Myometrial cell (primary cell): ENCODE measurements at places on chromosomes 1 and 21. TPM values are rescaled to one million over a fixed set of nuclear protein-coding genes. Genes with fewer than 3 reads are reported as not detected.

Gene PWP2
- 16.7 and 21.3 TPM in 2 replicates for total RNA-seq

Gene OLFML3
- 153 and 175 TPM in 2 replicates for total RNA-seq

Gene TPTE
- not detected in 2 replicates for total RNA-seq

Gene RC3H1
- 7.8 and 10.5 TPM in 2 replicates for total RNA-seq

Gene IKBKE
- total RNA-seq, result 12.1 and 15.8 TPM in 2 replicates

Gene MSH4
- not detected in 2 replicates for total RNA-seq

Gene HMCN1
- total RNA-seq, result under 0.01 and 0.29 TPM in 2 replicates

Gene RBM11
- total RNA-seq, result not detected in 2 replicates

Gene PODN
- 1.4 and 2.0 TPM in 2 replicates for total RNA-seq

Gene MYOM3
- not detected in 2 replicates for total RNA-seq

Gene TCHH
- under 0.01 TPM in 1 of 2 replicates, not detected in the other for total RNA-seq

Gene RIPPLY3
- total RNA-seq, result 0.29 TPM in 1 of 2 replicates, not detected in the other

Gene OR6N1
- total RNA-seq, result not detected in 2 replicates

Gene NUDT17
- total RNA-seq, result 7.3 and 10.1 TPM in 2 replicates

Gene OR2T5
- total RNA-seq, result not detected in 2 replicates

Gene HEYL
- 0.18 TPM in 1 of 2 replicates, not detected in the other for total RNA-seq

Gene FCGR3A
- not detected in 2 replicates for total RNA-seq

Gene TNFSF4
- total RNA-seq, result 19.0 and 19.5 TPM in 2 replicates

Gene HSD3B2
- not detected in 2 replicates for total RNA-seq

Gene HUNK
- not detected in 2 replicates for total RNA-seq

Gene CLDN17
- not detected in 2 replicates for total RNA-seq

Gene PM20D1
- not detected in 2 replicates for total RNA-seq

Gene RHCE
- 0.53 and 0.58 TPM in 2 replicates for total RNA-seq

Gene DNM3
- 0.53 TPM in 1 of 2 replicates, not detected in the other for total RNA-seq

Gene LRRC38
- total RNA-seq, result not detected in 2 replicates

Gene HTR6
- total RNA-seq, result not detected in 2 replicates

Gene IQGAP3
- total RNA-seq, result 24.8 and 29.4 TPM in 2 replicates

Gene MR1
- 32.9 and 33.0 TPM in 2 replicates for total RNA-seq

Gene MX1
- total RNA-seq, result 6.7 and 19.3 TPM in 2 replicates

Gene RHOU
- 1.4 and 2.3 TPM in 2 replicates for total RNA-seq

Gene CASZ1
- 0.18 TPM in 1 of 2 replicates, not detected in the other for total RNA-seq

Gene RAVER2
- total RNA-seq, result 3.5 and 5.8 TPM in 2 replicates

Gene S100A7
- not detected in 2 replicates for total RNA-seq

Gene CLCC1
- total RNA-seq, result 23.1 and 30.0 TPM in 2 replicates

Gene CD1B
- total RNA-seq, result not detected in 2 replicates

Gene DNAH14
- 6.7 and 7.5 TPM in 2 replicates for total RNA-seq

Gene IPP
- total RNA-seq, result 9.5 and 14.2 TPM in 2 replicates

Gene ESPN
- total RNA-seq, result not detected in 2 replicates
